ENCODE measurements at places on chromosomes 11 and 22. TPM values are rescaled to one million over a fixed set of nuclear protein-coding genes. Genes with fewer than 3 reads are reported as not detected.

DNA sequence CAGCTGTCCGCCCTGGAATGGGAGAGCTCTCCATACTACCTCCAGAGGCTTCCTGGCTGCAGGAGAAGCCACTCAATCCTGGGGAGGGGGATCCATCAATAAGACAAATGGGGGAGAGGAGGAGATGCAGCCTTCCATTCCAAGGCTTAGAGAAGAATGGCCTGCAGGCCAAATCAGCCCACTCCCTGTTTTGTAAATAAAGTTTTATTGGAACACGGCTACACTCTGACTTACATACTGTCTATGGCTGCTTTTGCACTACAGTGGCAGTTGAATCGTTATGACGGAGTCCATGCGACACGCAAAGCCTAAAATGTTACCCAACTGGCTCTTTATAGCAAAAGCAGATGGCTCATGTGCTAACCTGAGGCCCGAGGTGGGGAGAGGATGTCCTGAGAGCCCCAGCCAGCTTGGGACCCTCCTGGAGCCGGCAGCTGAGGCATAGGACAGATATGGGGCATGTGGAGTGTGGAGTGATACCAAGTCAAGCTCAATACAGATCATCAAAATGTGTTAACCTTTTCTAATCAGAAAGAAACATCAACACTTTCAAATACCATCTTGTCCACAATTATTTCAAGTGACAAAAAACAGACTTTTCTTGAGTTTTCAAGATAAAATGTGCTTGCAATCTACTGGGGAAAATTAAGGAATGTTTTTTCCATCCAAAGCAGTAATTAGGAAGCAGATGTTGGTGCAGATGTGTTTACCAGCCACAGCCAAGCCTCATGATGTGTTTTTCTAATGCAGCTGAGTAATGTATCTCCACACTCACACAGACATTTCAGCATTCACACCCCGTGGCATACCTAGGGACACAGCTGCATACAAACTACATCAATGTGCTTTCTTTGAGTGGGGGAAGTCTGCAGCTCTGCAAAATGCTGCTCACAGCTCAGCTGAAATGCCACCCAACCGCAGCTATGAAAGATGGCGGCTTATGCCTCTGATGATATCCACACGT, 181.6 kb downstream of the SHANK2 start:
- no peak for DNase-seq

DNA sequence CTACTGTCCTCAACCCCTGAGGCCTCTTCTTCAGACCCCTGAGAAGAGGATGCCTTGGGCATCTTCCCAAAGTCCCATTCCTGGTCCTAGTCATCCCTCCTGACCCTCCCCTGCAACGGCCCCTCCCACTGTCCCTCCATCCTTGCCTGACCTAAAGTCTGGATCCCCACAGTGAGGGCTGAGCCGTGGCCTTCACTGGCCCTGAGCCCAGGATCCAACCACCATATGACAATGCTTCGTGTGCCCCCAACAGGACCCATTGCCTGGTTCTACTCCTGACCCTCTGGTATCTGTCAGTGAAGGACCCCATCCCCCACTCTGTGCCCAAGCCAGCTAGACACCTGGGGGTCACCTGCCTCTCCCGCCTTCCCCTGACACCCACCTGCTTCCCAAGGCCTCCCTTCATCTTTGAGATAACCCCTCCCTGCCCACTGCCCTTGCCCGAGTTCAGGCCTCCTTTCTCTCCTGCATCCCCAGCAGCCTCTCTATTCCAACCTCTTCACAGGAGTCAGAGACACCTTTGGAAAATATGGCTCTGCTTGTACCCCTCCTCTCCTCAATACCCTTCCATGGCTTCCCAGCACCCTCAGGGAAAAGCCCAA, 48.0 kb downstream of the LRRC32 start:
- no peak for DNase-seq

DNA sequence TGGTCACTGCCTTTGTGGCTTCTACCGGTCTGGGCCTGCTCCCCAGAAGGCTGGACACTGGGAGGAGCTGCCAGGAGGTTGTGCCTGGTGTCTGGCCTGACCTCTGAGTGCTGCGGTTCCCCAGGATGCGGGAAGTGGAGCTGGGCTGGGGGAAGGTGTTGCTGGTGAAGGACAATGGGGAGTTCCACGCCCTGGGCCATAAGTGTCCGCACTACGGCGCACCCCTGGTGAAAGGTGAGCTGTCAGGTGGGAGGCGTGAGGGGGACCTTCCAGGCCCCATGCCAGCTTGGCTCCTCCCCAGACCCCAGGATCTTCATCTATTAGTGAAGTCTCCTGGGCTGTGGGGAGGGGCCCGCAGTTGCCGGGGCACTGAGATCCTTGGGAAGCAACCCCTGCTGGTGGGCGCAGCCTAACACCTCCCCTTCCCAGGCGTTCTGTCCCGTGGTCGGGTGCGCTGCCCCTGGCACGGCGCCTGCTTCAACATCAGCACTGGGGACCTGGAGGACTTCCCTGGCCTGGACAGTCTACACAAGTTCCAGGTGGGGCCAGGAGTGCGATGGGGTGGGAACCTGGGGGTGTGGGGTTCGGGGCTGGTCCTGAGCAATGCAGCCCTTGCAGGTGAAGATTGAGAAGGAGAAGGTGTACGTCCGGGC, 6.7 kb downstream of the AIFM3 start:
- no peak for DNase-seq

DNA sequence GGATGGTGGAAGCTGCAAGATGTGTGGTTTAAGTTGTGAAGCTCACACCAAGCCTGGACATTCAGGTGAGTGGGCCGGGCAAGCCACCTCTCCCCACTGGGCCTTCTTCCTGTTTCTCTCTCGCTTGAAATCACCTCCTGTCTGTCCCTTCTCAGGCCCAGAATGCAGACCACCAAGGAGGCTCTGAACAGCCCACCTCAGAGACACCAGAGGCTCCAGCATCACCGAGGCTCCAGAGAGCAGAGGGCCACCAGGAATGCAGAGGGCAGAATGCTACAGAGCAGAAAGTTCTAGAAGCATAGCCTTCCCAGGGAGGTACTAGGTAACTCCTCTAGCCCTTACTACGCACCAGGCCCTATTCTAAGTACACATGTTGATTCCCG, 14.8 kb upstream of the IL2RB start:
- no peak for DNase-seq

GRCh38 chr22:22786301-22787115, 101.1 kb upstream of the IGLL5 start:
- DNase-seq, result no peak

GRCh38 chr11:120314861-120315260, 10.2 kb upstream of the TLCD5 start:
- no peak for DNase-seq

DNA sequence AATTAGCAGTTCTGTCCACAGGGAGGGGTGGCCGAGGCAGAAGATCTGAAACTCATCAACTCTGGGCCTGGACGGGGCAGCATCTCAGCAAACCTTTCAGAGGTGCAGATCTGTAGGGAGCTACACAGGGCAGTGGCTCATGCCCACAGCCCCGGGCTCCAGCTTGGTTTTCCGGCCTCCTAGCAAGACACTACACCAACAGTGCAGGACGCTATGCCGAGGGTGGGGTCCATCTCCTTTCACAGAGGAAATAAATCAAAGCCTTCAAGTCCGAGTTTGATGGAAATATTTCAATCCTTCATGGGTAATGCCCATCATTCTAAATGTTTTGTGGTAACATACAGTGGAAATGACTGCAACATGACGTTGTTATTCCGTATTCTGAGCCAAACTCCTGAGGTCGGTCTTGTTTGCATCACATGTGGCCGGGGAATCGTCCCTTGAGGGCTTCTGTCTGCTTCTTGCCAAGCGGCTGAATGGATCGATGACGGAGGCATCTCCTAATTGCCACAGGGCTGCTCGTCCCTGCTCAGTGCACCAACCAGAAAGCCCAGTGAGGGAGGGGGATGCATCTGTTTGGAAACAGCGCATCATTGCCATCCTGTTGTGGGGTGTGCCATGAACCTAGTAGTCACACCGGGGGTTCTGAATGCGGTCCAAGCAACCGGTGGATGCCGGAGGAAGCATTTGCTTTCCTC, 30.0 kb downstream of the LINC01488 start:
- DNase-seq, result peak; percentile 30

DNA sequence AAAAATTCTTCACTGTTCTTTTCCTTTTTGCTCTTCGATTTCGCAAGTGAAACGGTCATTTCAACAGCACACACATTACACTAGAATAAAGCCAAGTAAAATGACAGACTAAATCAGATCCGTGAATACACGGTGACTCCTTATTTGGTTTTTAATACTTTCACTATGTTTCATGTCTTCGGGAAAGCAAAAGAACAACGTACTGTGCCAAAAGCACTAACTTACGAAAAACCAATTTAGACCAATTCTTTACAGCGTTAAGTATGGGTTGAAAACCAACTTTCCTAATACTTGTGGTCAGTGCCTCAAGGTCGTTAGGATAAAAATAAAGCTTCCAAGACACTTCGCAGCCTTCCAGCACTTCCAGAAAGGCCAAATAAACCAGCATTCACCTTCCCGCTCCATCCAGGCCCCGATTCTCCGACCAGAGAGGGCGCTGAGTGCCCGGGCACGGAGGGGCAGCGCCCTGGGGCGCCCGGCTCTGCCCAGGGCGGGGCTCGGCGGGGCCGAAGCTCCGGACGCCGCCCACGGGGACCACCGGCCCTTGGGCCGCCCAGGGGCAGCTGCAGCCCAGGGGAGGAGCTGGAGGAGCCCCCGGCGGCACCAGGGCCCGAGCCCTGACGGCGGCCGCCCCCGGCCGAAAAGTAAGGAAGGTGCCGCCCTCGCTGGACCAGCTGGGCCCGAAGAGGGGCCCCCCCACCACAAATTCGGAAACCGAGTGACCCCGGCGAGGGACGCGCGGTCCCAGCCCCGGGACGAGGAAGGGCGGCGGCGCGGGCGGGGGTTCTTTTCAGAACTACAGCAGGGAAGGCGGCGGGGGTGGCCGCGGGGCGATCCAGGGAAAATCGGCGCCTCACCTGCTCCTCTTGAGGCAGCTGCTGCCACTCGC, 499 bp downstream of the ATL3 start:
- peak; percentile 75 for DNase-seq

DNA sequence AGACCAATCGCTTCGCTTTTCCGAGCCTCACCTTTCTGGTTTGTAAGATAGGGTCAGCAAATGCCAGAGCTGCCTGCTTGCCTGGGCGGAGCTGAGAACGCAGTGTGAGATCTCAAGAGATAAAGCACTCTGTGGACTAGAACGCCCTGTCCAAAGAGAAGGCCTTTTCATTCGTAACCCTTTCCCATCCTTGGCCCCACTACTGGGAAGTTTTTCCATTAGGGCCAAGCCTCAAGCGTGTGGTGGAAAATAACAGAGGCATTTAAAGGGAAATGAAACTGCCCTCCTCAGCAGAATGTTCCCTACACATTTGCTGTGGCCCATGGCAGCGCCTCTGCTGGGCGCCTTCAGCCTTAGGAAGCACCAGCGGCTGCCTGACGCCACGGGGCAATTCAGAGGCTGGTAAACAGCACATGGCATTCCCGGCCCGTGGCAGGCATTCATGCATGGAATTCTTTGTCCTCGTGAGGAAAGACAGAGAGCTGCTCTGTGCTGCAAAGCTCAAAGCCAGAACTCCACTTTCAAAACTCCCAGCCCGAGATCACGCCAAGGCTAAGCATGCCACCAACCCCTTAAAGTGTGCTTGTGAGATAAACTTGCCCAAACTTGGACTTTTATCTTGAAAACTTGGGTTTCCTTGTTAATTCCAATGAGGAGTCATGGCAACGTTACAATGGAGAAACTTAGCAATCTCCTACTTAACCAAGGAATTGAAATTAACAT, 38.1 kb downstream of the AHNAK start:
- peak; percentile 85 for DNase-seq

- DNase-seq, result peak; percentile 34
Measured at GRCh38 chr11:65204143-65204542, 22.4 kb downstream of the CAPN1 start.

- DNase-seq, result no peak
Measured at GRCh38 chr11:102318469-102318868, 1.2 kb downstream of the BIRC3 start.

GRCh38 chr11:15859411-15859810, 496.9 kb downstream of the SOX6 start:
- DNase-seq, result no peak

Gene MS4A4E
- total RNA-seq, result 2.7 TPM

Gene GGTLC3
- total RNA-seq, result 8.0 TPM

Gene MMP3
- total RNA-seq, result not detected

Gene OR52A1
- not detected for total RNA-seq

Gene IL18
- 48.7 TPM for total RNA-seq
